ENCODE measurements at places on chromosomes 5 and 9.

GRCh38 chr5:83025690-83026478 is 51.3 kb downstream of the TMEM167A start:
- DNase-seq = no peak

GRCh38 chr5:68762201-68762600 is 331.6 kb upstream of the SLC30A5 start:
- DNase-seq = peak; percentile 8

GRCh38 chr5:143118222-143118621 is 285.3 kb downstream of the NR3C1 start:
- no peak for DNase-seq

- DNase-seq = no peak
Measured at GRCh38 chr9:122579874-122580273, 3.3 kb downstream of the OR1L8 start.

DNA sequence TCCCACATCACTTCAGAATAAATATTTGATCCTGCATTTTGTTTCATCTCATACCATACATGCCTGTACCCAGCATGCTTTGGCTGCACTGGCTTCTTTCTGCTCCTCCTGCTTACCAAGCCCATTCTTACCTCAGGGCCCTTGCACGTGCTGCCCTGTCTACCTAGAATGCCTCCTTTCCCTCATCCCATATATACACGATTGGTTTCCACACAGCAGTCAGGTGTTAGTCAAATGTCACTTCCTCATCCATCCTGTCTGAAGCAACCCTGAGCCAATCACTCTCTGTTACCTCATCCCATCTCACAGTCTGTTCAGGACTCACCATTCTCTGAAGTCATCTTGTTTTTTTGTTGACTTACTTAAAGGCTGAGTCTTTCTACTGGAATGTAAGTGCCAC is 30.3 kb downstream of the CAST start:
- no peak for DNase-seq

GRCh38 chr9:108668191-108668937 is 187.4 kb downstream of the ACTL7B start:
- no peak for DNase-seq

- DNase-seq = no peak
Measured at GRCh38 chr9:21144603-21145002, 3.0 kb upstream of the IFNW1 start.

DNA sequence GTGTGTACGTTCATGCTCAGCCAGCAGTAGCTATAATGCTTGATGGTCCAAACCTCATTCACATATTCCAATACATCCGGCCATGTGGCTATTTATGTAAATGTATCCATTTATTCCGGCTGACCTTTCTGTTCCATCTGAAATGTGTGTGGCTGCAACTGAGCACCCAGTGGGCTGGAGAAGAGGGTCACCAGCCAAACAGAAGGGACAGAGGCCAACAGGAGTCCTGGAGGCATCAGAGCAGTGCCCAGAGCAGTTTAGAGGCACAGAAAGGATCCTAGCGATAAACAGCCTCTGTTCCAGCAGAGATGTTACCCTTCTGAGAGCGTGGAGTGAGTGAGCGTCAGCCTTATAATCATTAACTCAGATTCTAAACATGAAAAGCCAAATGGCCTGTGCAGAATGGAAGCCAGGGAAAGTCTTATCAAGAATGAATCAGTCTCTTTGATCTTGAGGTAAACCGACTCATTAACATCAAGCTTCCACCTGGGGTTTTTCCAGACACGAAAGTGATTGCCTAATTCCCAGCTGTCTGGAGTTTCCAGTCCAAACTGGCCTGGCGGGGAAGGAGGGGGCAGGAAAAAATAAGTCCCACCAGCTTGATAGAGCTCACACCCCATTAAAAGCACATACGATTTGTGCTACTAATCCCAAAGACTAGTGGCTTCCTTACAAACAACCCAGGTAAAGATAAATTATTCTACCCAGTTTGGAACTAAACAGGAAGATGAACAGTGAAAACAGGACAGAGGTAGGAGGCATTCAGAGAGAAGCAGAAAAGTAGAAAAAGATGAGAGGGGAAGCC is 55.7 kb downstream of the SUSD1 start:
- no peak for DNase-seq

DNA sequence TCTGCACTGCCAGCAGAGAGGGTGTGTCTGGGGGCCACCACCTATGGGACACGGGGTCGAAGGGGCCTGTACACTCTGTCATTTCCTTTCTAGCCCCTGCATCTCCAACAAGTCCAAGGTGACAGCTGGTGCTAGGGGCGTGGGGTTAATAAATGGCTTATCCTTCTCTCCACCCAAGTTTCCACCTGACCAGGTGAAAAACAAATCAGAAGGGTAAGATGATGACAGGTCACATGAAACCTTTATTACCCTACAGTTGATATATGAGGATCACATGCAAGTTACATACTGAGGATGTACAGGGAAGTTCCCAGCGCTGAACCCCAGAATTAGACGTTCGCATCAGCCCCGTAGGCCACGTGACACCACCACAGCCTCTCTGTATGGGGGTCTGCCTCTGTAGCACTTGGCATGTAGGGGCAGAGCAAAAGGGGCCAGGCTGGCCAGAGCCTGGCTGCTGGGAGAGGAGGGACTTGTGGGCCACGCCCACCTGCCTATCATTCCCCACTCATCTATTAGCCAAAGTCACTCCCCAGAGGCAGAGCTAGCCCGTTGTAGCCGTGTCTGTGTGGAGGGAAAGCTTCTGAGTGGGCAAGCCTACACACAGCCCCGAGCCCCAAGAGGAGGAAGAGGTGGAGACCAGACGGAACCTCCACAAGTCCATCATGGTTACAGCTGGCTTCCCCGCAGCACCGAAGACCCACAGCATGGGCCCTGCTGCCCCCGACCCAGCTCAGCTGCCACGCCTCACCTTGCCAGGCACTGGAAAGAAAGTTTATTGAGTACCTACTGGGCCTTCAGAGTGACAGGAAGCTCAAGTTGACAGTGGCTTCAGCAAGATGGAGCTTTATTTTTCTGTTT is 2.2 kb downstream of the TMEM141 start:
- no peak for DNase-seq

DNA sequence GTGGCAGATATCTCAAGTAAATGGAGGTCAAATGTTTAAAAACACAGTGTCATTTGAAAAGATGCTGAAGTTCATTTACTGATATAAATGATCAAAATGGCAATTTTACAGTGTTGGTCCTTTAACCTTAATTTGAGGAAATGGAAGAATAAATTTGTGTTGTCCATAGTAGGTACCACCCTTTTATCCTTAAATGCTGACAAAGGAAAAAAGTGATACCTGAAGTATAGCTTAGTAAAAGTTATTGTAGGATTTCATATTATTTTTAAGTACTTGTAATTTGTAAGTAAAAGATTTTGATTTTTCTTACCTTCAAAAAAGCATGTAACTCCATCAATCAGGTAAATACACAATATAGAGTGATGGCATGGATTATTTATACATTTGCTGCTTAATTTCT is 166.6 kb upstream of the DAP start:
- DNase-seq = no peak

GRCh38 chr9:3006851-3007250 is 163.0 kb upstream of the PUM3 start:
- DNase-seq = no peak

- no peak for DNase-seq
Measured at GRCh38 chr9:68714416-68715180, 9.6 kb downstream of the PIP5K1B start.

DNA sequence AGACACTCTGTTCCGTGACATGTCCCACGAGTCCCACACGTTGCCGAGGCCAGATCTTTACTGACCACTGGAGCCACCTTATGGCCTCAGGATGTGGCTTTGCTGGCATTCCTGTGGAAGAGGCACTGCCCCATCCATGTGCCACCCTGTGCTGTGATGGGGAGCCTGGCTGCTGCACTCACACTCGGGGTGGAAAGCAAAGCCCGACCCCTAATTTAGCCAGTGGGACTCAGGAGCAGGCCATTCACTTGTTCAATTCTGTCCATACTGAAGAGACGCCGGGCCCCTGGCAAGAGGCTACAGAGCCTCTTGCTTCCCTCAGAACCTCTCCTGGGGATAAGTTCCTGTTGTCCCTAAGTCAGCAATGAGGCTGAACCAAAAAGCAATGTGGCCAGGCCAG is 18.6 kb upstream of the CEP72 start:
- DNase-seq = no peak

DNA sequence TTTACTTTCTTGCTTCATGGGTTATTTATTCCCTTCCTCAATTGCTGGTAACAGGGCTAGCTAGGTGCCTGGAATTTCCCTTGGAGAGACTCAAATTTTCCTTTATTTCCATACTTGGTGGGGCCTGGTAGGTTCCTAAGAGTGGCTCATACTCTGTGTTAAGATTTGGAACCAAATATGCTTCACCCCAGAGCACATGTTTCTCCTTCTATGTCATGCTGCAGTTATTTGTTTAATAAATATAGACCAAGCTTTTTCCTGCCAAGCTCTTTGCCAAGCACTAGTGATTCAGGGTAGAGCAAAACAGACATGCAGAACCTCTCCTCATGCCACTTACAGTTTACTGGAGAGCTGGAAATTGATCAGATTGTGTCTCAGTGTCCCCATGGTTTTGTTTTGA is 290.3 kb upstream of the SGCD start:
- DNase-seq = no peak

DNA sequence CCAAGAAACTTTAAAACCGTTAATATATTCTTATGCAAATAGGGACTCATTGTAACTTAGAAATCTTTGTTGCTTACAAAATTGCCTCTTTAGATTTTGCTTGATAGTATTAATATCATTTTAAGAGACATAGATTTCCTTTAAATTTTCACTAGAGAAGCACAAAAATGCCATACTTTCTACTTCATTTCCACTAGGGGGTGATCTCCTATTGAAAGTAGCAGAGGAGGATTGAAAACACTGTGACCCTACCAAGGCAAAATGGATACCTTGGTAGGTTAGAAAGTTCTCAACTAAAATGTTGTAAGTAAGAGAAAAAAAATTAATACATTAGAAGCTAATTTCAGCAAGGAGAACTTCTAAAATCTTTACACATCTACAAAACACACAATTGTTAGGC is 204.9 kb downstream of the CHSY3 start:
- DNase-seq = peak; percentile 65

- no peak for DNase-seq
Measured at GRCh38 chr9:89353989-89354388, 35.7 kb downstream of the SECISBP2 start.

DNA sequence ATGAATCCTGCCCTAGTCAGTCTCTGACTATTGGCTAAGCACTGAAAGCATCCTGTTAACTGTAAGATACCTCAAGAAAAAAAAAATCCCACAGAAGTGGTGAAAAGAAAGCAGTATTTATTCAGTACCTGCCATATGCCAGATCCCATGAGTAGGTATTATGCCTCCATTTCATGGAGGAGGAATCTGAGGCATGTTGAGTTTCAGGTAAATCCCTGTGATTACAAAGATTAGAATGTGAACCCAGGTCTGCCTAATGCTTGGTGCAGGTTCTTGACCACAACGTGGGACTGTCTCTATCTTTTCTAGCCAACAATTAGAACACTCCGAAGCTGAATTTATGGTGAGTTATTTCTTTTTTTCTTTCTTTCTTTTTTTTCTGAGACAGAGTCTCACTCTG is 30.9 kb downstream of the SH3RF2 start:
- no peak for DNase-seq

DNA sequence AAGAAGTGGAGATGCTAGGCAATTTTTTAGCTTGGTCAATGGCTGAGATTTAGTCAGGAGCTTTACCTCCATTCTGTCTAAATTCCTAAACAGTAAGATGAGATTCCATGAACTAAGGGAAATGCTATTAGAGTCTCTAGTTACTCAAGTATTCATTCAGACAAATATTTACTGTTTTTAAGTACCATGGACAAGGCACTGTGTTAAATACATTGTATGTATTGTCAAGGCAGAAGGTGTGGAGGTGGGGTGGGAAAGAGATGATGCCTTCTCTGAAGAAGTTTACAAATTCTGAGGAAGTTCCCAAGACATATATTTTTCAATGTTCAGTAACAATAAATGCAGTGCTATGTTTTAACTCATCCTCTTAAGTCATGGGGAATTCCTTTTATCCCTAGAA is 459.9 kb upstream of the NMUR2 start:
- peak; percentile 23 for DNase-seq

GRCh38 chr5:57940879-57941278 is 458.3 kb upstream of the ACTBL2 start:
- DNase-seq = no peak

- DNase-seq = no peak
Measured at GRCh38 chr5:172841256-172841655, 7.2 kb downstream of the ERGIC1 start.

DNA sequence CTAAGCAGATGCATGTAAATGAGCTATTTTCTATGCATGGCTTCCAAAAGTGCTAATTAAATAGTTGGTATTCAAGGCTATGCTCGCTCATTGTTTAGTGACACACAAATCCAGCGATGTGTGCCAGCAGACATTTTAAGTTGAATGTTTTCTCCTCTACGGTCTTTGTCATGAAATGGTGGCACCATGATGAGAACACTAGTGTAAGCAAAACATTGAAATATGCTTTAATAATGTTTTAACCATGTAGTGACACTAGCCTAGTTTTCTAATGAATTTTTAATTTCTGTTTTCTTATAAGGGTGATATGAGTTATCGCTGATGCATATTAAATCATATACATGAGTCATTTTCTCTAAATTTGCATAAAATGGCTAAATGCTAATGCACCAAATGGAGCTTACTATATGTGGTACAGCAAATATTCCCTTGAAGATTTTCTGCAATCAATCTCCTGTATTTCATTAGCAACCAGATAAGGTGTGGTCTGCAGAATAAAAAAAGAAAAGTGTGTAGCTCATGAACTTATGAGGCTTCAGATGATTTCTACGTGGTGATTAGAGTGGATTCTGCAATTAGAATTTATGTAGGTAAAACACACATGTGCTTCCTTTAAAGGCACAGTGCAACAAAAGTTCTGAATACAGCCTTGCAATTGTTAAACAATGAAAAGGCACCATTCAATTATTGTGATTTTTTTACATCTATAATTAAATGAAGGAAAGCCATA is 226.6 kb downstream of the MEF2C start:
- DNase-seq = no peak

- DNase-seq = no peak
Measured at GRCh38 chr5:150499437-150499956, 8.4 kb upstream of the NDST1 start.

- DNase-seq = peak; percentile 83
Measured at GRCh38 chr5:76601470-76601869, 21.7 kb downstream of the F2RL2 start.

GRCh38 chr5:140635291-140636257 is 2.6 kb upstream of the CD14 start:
- no peak for DNase-seq
